CD8-positive, alpha-beta memory T cell (primary cell): ENCODE measurements at places on chromosomes 12 and 14.

DNA sequence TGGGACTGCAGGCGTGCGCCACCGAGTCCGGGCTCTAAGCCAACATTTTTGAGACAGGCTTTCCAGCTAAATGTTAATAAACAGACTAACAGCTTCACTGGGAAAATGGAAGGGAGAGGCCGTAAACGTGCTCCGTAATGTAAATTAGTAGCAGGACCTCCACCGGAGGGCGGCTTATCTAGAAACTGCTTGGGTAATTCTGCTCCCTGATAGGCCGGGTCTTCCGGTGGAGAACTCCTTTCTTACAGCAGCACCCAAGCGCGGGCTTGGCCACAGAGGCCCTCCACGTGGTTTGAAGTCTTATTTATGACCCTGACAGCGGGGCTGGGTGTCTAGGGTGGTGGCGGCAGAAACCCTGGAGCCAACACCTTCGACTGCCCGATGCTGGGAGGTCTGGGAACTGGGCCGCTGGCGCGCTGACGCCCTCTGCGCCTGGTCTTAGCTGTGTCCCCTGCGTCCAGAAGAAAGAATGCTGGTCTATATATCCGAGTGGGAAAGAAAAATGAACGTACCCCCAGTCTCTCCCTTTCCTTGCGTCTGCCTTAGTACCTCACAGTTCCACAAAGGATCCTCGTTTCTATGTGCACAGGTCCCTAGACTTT, 1.7 kb downstream of the DPPA3 start:
- DNase-seq, result no peak

DNA sequence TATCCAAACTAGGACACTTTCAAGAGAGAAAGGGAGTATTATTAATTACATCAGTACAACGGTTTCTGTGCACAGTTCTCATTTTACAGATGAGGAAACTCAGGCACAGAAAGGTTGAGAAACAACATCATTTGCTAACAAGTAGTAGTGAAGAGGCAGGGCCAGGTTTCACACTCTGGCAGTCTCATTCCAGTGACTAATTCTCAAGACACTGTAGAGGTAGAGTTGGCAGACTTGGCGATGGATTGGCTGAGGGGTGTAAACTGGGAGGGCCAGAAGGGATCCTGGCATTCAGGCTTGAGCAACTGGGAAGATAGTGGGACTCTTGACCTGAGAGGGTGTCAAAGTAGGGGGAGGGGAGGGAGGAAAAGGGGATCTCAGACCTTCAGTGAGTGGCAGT, 73.8 kb upstream of the BDKRB2 start:
- DNase-seq, result no peak

- no peak for DNase-seq
Observed at GRCh38 chr14:43522191-43522590, 984.9 kb downstream of the FSCB start.

- DNase-seq, result no peak
Observed at GRCh38 chr14:82755923-82756322, 1222.3 kb upstream of the SEL1L start.

DNA sequence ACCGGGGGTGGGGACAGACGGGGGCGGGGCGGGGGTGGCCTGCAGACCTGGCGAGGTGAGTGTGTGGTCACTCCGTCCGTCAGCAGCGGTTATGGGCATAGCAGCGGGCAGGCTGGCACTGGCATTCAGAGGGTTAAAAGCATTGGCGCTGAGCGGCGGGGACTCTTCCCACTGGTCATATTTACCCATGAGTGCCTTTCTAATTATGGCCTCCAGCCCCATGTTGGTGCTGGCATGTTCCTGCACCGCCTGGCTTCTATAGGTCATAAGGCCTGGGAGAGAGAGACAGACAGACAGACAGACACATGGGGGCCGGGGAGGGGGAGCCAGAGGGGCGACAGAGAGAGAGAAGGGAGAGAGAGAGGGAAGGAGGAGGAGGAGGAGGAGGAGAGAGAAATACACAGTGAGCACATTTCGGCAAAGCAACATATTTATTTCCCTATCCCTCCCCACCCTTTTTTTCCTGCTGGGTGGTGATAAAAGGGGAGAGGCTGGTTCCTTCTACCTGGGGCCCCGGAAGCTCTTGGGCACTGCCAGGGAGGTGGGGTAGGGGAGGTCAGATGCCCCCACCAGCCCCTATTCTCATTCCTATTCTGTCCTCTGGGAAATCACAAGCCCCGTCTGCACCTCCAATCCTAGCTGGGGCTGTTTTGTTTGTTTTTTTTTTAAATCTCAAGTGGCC, 32.6 kb downstream of the RFLNA start:
- DNase-seq, result no peak

DNA sequence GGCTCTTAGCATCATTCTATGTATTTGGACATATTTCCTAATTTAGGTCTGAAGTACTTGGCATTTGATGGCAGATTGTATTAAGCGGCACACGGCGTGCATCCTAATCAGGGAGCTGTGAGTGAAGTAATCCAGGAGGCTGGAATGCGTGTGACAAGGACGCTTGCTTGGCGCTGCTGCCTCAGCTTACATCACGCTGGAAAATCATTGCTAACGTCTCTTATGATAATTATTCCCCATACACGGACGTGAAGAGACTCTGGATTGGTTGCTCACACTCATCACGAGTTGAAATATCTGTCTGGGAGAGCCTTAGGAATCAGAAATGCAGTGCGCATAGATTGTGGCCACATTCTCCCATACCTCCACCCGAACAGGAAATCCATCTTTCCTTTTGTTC, 85.3 kb downstream of the FBXW8 start:
- DNase-seq, result no peak

GRCh38 chr12:92487138-92487485, 215.7 kb upstream of the PLEKHG7 start:
- DNase-seq, result no peak

DNA sequence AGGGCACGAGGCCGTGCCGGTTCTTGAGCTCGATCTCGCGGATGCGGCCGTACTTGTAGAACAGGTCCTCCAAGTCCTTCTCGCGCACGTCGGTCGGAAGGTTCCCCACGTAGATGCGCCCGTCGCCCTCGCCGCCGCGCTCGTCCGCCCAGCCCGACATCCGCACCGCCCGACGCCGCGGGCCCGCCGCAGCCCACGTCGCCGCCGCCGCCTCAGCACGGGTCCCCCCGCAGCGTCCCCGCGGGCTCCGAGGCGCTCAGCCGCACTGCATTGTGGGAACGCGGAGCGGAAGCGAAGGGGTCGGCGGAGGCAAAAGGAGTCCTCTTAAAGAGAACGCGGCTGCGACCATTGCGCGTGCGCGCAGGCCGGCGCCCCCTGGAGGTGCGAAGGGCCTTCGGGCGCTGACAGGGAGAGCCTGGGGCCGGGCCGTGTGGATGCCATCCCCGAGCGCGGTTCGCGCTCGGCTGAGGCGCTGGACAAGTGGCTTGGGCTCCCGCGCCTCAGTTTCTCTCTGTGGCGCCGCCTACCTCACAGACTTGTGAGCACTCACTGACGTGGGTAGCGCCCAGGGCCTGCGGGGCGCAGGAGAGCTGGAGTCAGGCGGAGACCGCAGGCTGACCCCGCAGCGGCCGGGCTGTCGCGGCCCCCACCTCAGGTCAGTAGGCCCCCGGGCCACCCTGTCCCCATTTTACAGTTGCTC, at the start of gene SRSF9:
Gene SRSF9, minus strand, starts transcription at position 299 of the 700 bp plus-strand sequence. Its CDS starts 139 bp downstream, at position 160.
- peak; percentile 96 for DNase-seq

- DNase-seq, result no peak
Observed at GRCh38 chr14:72790887-72791566, 102.9 kb downstream of the DPF3 start.

DNA sequence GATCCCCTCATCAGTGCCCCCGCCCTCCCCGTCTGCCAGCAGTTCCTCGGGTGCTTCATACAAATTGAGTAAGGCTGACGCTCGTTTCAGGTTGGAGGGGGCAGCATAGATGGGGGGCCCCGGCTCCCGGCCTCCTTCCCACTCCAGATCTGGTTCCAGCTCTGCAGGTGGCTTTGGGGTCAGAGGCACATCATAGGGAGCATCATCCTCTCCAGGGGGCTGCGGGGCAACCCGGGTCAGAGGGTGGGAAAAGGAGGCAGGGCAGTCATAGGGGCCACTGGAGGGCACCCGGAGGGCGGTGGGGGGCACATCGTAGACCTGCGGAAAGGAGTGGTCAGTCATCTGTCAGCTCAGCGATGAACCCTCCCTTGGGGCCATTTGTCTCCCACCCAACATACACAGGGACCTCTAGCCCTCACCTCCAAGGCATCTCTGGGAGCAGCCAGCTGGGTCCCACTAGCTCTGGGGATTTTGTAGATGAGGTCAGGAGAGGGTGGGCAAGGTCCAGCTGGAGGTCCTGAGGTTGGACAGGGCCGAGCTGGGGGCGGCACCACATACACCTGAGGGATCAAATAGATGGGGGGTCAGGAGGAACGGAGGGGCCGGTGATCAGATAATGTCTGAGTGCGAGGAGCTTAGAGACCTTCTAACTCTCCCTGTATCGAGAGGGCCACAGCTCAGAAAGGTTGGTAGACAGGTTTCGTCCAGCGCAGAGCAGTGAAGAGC, 5.1 kb downstream of the EFS start:
- no peak for DNase-seq

DNA sequence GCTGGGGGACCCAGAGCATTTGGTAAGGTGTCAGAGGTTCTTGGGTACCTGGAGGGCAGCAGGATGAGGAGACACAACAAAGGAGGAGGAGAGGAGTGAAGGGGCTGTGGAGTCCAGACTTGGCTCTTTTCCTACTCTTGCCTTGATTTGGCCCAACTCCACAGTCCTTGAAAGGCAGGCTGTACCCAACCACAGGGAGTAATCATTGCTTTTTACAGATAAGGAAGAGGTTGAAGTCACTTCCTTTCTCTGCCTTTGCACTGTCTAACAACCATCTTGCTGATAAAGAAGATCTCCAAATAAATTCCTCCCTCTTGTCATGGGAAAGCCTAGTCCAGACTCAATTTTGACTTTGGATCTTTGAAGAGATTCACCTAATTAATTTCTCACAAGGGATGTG, 226.8 kb upstream of the HMGA2 start:
- no peak for DNase-seq

DNA sequence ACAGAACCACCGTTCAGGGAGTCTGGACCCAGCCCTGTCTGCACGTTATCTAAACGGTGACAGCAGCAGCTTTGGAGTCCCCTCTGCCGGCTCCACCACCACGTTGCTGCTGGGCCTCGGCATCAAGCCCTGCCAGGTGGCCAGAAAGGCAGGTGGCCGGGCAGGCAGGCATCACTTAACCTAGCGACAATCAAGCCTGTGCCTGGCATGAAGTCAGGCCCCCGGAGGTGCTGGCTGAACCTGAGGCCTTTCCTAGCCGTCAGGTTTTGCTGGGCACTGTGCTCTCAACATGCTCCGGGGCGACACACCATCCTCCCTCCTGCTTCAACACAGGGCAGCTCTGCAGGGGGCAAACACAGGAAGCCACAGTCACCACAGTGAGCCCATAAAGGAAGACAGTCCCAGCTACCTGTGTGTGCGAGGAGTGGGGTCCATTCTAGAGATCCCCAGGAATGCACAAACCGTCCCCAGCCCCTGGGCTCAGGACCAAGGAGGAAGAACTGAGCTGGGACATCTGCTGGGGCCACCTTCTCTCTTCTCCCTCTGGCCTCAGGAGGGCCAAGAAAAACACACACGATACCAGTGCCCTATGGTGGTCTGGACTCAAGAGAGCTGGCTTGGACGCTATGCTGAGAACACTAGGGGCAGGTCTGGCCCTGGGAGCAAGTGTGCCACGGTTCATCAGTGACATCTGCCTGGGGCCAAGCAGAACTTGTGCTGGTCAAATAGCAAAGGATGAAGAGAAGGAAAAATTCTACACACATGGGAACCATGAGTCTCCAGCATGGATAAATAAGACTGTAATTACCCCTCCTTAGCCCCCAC, 44.7 kb downstream of the CCDC88C start:
- DNase-seq, result peak; percentile 35

- DNase-seq, result no peak
Observed at GRCh38 chr12:44582521-44582920, 293.6 kb downstream of the NELL2 start.

GRCh38 chr14:99427632-99428300, 52.9 kb downstream of the SETD3 start:
- no peak for DNase-seq

DNA sequence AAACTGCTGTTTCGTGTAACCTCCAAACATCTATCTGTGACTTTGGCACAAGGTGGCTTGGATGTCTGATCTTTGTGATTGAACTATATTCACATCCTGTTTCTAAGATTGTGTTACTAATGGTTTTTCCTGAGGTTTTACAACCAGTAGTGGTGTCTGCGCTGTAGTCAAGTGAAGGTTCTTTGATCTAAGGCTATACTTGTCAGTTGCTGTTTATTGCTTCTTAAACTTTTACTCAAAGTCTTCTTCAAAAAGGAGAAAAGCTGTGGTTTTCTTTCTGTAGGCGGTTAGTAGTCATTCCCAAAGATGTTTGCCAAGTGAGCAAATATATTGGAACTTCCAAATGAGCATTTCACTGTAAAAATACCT, 12.3 kb upstream of the CALM1 start:
- DNase-seq, result no peak

DNA sequence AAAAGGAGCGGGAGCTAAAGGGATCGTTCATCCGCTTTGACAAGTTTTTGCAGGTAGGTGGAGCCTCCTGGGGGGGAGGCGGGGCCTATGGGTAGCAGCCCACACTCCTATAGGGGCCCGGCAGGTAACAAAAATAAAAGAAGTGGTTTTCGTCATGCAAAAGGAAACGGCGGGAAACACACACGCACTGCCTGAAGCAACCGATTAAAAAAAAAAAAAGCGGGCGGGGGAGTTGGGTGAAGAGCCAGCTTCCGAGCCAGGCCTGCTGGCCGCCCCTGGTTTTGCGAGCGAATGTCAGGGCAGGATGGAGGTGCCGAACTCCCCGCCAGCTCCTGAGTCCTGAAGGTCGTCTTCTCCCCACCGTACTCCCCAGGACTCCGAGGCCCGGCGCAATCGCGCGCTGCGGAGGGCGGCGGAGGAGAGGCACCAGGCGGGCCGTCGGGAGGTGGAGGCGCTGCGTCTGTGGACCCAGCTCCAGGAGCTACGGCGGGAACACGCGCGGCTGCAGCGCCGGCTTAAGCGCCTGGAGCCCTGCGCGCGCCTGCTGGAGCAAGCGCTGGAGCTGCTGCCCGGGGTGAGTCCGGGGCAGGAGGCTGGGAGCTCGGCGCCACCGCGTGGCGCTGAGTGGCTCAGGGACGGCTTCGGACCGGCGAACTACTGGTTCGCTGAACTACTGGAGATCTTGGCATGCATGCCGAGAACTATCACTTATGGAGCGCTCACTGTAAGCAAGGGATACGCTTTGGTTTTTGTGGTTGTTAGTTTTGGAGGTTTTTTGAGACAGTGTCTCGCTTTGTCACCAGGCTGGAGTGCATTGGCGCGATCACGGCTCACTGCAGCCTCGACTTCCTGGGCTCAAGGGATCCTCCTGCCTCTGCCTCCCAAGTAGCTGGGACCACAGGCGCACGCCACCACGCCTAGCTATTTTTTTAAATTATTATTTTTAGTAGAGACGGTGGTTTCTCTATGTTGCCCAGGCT, 3.6 kb downstream of the CFAP73 start:
- peak; percentile 34 for DNase-seq

GRCh38 chr14:91154851-91155625, 41.2 kb downstream of the DGLUCY start:
- DNase-seq, result no peak

DNA sequence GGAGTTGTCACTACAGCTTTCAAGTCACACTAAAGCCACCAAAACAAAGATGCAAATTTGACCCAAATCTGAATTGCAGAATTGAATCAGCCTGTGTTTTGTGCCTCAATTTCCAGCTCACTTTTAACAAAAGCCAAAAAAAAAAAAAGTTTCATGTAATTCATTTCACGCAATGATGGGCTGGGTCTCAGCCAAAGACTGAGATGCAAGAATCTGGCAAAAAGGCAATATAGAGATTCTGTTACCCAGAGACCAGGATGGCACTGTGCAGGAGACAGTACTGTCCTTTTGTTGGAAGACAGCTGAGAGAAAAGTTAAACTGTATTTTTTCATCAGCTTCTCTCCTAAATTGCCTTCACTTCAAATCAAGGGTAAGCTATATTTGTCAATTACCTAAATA, 205.7 kb upstream of the NPAS3 start:
- DNase-seq, result no peak
